Adrenal gland (tissue), 19 donors: ENCODE measurements at places on chromosomes 2 and 18. TPM values are rescaled to one million over a fixed set of nuclear protein-coding genes. Genes with fewer than 3 reads are reported as not detected.
A peak's percentile ranks its signal among the peaks of the same experiment; 100 is the strongest.

Gene MROH2A
- total RNA-seq, result not detected

Gene CFAP221
- 5.3 TPM for total RNA-seq

Gene SCN1A
- not detected for total RNA-seq

Gene STARD6
- total RNA-seq, result not detected

Gene CXXC1
- 89.6 TPM for total RNA-seq

Gene THADA
- total RNA-seq, result 21.2 TPM

Gene PRKAG3
- total RNA-seq, result not detected

Gene ANKRD39
- 17.4 TPM for total RNA-seq

Gene CEBPZ
- 27.2 TPM for total RNA-seq

Gene SERPINB8
- 9.2 TPM for total RNA-seq

Gene SERPINB13
- not detected for total RNA-seq

- H3K36me3 ChIP-seq, result peaks cover 8% of the 10 kb centered on the region
- H3K4me1 ChIP-seq, result peaks cover 25% of the 10 kb centered on the region
- no peak overlapping the region for H3K27ac ChIP-seq
- H3K4me3 ChIP-seq, result no peak overlapping the region
- no peak for DNase-seq
Observed at GRCh38 chr2:7004636-7005035, 87.4 kb downstream of the RNF144A start.

GRCh38 chr2:214507032-214507431, 96.2 kb downstream of the VWC2L start:
- no peak for DNase-seq
- no peaks in the 10 kb centered on the region for H3K36me3 ChIP-seq
- no peaks in the 10 kb centered on the region for H3K27me3 ChIP-seq

- no peak for DNase-seq
- H3K27me3 ChIP-seq, result no peaks in the 10 kb centered on the region
- H3K27ac ChIP-seq, result no peak overlapping the region
- no peak overlapping the region for H3K4me3 ChIP-seq
- H3K36me3 ChIP-seq, result no peaks in the 10 kb centered on the region
Observed at GRCh38 chr18:32072321-32072720, 19.4 kb upstream of the RNF138 start.

GRCh38 chr2:124426122-124426521, 401.0 kb downstream of the CNTNAP5 start:
- no peak for DNase-seq
- no peaks in the 10 kb centered on the region for H3K4me1 ChIP-seq
- H3K4me3 ChIP-seq, result no peak overlapping the region
- H3K27ac ChIP-seq, result no peak overlapping the region
- H3K27me3 ChIP-seq, result no peaks in the 10 kb centered on the region
- H3K36me3 ChIP-seq, result no peaks in the 10 kb centered on the region

DNA sequence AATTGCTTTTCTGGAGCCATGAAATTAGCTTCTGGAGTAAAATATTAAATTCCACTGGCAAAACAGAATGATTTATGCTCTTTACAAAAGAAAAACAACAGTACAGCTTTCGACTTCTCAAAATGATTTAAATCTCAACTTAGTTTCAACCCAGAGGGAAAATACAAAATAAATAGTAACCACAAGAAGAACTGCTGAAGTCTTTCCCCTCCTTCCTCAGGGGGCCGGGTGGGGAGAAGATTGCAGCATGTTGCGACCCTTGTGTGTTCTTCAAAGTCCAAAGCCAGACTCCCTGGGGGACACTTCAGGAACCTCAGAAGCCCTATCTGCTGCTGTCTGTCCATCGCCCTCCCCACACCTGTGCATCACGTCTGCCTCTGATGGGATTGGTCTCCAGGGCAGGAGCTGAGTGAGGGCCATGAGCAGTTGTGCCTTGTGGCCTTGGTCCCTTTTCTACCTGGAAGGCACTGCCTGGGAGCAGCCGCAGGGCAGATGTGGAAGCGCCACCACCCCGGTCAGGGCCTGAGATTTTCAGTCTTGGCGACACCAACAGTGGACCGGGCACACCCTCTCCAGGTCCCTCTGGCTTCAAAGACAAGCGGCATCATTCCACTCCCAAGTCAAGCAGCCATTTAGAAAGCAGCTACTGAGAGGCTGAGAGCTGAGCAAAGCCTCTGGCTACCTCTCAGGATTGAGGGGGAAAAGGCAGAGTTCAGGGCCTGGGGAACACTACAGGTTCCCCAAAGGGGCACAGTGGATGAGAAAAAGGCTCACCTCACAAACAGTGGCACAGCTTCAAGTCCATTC, 210.1 kb upstream of the RAB6C start:
- H3K4me3 ChIP-seq, result no peak overlapping the region
- DNase-seq, result no peak
- no peaks in the 10 kb centered on the region for H3K36me3 ChIP-seq
- no peaks in the 10 kb centered on the region for H3K4me1 ChIP-seq
- no peak overlapping the region for H3K27ac ChIP-seq
- peaks cover 4% of the 10 kb centered on the region for H3K27me3 ChIP-seq

DNA sequence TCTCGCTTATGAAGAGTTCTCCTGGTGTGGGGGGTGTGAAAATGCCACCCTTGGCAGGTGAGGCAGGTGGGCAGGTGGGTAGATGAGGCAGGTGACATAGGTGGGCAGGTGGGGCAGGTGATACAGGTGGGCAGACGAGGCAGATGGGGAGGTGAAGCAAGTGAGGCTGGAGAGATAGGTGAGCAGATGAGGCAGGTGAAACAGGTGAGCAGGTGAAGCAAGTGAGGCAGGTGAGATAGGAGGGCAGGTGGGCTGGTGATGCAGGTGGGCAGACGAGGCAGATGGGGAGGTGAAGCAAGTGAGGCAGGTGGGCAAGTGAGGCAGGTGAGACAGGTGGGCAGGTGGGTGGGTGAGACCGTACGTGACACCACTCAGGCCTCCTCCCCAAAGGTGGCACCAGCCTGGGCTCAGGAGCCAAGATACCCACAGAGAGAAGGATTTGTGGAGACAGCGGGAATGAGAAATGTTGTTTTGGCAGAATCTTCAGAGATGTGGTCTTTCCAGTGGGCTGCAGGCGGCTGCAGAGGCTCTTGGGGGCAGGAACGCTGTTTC, 232.3 kb upstream of the MYT1L start:
- no peak for DNase-seq
- H3K4me3 ChIP-seq, result no peak overlapping the region
- no peaks in the 10 kb centered on the region for H3K27me3 ChIP-seq

DNA sequence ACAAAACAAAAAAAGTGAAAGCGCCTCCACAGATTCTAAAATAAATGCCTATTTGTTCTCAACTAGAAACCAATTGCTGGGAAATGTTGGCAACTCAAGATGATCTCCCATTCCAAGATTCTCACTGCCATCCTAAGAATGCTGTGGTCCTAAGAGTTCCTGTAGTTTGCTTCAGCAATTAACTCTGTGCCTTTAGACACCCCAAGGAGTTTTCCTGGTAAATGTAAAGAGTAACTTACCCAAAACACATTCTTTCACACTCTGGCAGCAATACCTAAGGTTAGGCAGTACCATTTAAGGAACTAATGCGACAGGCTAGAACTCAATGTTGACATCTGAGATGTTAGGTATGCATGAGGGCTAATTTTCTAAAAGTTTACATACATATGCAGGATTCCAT, 58.8 kb upstream of the TANK start:
- no peak overlapping the region for H3K27ac ChIP-seq
- no peaks in the 10 kb centered on the region for H3K36me3 ChIP-seq
- no peaks in the 10 kb centered on the region for H3K27me3 ChIP-seq
- DNase-seq, result no peak
- H3K4me3 ChIP-seq, result no peak overlapping the region

- H3K27ac ChIP-seq, result no peak overlapping the region
- no peak overlapping the region for H3K4me3 ChIP-seq
- DNase-seq, result no peak
- no peaks in the 10 kb centered on the region for H3K36me3 ChIP-seq
- no peaks in the 10 kb centered on the region for H3K4me1 ChIP-seq
Observed at GRCh38 chr2:30559544-30560275, 112.7 kb downstream of the LCLAT1 start.

GRCh38 chr18:10842861-10843260, 306.5 kb downstream of the PIEZO2 start:
- H3K27me3 ChIP-seq, result no peaks in the 10 kb centered on the region
- H3K27ac ChIP-seq, result no peak overlapping the region
- no peak overlapping the region for H3K4me3 ChIP-seq
- no peak for DNase-seq
- H3K36me3 ChIP-seq, result no peaks in the 10 kb centered on the region
- H3K4me1 ChIP-seq, result no peaks in the 10 kb centered on the region

DNA sequence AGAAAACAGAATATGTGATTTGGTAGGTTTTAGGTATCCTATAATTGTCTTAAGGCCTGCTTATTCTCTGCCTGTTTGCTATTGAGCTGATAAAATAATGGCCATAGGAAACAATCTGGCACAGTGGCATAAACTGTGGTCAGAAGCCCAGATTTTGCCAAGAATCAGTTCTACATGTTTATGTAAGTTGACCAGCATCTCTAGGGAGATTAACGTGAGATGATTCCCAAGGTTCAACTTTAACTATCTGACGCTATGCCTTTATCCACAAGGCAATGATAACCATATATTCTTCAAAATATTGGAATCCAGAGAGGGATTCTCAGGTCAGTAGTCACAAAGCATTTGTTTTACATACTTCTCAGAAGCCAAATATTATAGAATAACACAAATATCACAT, 25.6 kb downstream of the AP1S3 start:
- H3K4me3 ChIP-seq, result no peak overlapping the region
- no peaks in the 10 kb centered on the region for H3K27me3 ChIP-seq
- H3K4me1 ChIP-seq, result no peaks in the 10 kb centered on the region
- H3K36me3 ChIP-seq, result no peaks in the 10 kb centered on the region
- H3K27ac ChIP-seq, result no peak overlapping the region

- no peaks in the 10 kb centered on the region for H3K36me3 ChIP-seq
- H3K27ac ChIP-seq, result peak overlapping the region; percentile 92
- no peak for DNase-seq
Observed at GRCh38 chr2:207161247-207162123, 4.3 kb downstream of the KLF7 start.

GRCh38 chr2:176187899-176188773, at the start of gene HOXD1:
TSS of gene HOXD1 (plus strand) at chr2:176188668. CDS start at chr2:176188802, 134 bp downstream.
- H3K36me3 ChIP-seq, result no peaks in the 10 kb centered on the region
- no peak within 1 kb of the TSS for H3K27ac ChIP-seq
- peak; percentile 46 for DNase-seq
- peaks cover 11% of the 10 kb centered on the region for H3K27me3 ChIP-seq
- H3K4me3 ChIP-seq, result peak within 1 kb of the TSS; percentile 6

DNA sequence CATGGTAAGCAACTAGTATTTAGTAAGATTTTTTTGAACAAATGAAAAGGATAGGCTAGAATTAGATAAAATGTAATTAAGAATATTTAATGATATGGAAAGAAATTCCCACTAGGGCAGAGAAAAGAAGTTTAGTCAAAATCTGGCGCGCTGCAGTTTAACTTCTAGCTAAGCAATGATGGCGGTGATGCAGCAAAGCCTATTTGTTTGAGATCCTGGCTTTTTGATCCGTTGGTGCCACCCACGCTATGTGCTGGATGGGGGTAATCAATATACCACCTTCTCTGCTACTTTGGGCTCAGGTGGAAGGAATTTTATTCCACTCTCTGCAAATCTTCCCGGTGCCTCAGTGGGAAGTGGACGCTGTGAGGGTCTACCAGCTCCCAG, 421 bp upstream of the FAM171B start:
- peaks cover 19% of the 10 kb centered on the region for H3K4me1 ChIP-seq
- DNase-seq, result no peak
- H3K27me3 ChIP-seq, result no peaks in the 10 kb centered on the region
- H3K27ac ChIP-seq, result peak overlapping the region; percentile 79

GRCh38 chr2:95240091-95240490, 32.8 kb downstream of the ZNF892 start:
- H3K4me1 ChIP-seq, result no peaks in the 10 kb centered on the region
- no peak overlapping the region for H3K27ac ChIP-seq
- no peak overlapping the region for H3K4me3 ChIP-seq
- no peaks in the 10 kb centered on the region for H3K27me3 ChIP-seq
- DNase-seq, result no peak

DNA sequence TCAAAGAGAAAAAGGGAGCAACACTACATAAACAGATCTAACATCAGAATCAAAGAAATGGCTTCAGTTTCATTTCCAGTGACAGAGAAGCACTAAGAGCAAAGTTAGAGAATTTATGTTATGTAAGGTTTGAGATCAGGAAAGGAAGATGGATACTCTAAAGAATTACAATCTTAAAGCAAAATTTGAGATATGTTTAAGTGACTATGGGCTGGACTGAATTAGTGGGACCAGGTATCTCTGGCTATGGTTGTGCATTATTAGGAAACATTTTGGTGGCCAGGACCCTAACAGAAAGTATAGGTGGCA, 208.2 kb downstream of the CCDC178 start:
- no peaks in the 10 kb centered on the region for H3K4me1 ChIP-seq
- DNase-seq, result no peak
- H3K27ac ChIP-seq, result no peak overlapping the region
- no peaks in the 10 kb centered on the region for H3K27me3 ChIP-seq

DNA sequence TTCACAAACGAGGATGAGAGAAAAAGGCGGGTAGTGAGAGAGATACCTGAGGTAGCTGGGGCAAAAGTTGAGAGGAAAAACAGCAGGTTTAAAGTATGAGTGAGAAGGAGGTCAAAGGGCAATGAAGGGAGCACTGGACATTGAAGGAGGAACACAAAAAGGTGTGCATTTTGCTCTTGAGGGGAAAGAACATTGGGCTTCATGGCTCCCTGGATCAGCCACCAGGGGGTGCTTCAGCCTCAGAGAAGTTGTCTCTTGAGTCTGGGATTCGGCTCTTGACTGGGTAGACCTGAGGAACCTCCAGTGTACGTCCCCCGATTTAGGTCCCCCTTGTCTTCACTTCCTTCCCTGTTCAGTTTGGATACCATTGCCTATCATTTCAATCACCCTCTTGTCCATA, 128.5 kb downstream of the RAPGEF4 start:
- peak; percentile 44 for DNase-seq
- no peaks in the 10 kb centered on the region for H3K27me3 ChIP-seq
- H3K4me1 ChIP-seq, result peaks cover 28% of the 10 kb centered on the region
- no peak overlapping the region for H3K4me3 ChIP-seq

- no peaks in the 10 kb centered on the region for H3K27me3 ChIP-seq
Observed at GRCh38 chr2:137925599-137925998, 38.7 kb upstream of the HNMT start.

DNA sequence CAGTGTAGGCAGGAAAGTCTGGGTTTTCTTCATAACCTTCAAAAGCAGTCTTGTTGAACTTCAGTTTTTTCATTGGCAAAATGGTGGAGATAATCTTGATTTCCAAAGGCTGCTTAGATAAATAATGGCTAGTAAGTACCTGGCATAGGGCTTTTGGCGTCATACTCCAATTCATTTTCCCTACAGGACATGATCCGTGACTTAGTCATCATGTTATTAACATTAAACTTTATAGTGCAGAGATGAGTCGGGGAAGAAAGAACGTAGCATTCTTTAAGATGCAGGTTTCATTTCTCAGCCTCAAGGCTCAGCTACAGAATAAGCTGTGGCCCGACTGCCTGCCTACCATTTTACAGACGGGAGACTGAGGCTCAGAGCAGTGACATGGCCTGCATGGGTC, 64.0 kb downstream of the RALBP1 start:
- H3K36me3 ChIP-seq, result peaks cover 14% of the 10 kb centered on the region
- H3K27me3 ChIP-seq, result no peaks in the 10 kb centered on the region
- H3K4me3 ChIP-seq, result no peak overlapping the region
- H3K27ac ChIP-seq, result no peak overlapping the region
- no peaks in the 10 kb centered on the region for H3K4me1 ChIP-seq
